ENCODE measurements at places on chromosomes 5 and 9.

DNA sequence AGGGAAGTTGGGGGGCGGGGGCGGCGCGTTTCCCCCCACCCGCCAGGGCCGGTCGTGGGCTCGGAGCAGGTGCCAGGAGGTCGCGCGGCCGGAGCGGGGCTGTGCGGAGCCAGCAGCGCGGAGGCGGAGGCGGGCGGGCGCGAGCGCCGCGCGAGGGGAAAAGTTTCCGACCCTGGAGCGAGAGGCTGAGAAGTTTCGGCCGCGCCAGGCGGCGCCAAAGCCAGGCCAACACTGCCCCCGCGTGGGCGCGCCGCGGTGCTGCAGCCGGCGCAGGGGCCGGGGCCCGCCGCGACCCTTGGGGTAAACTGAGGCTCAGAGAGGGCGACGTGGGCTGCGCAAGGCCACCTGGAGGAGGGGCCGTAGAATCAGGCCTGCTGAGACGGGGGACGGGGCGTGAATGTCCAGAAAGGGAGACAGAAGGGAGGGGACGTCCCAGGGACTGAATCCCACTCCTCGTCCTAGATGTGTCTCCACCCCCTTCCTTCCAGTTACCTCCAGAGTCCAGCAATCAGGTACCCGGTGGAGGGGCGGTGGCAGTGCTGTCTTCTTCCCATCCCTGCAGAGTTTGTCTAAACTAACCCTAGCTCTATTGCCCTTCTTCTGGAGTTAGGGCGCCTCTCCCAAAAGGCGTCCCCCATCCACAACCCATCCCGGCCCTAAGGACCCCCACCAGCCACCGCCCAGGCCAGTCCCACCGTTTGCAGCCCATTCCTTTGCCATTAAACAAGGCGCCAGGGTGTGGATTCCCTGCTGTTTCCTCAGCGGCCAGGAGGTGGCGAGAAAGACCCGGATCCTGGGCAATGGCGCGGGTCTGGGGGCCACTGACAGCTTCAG is 10.2 kb downstream of the C9orf50 start:
- DNase-seq: peak; percentile 71

GRCh38 chr5:176597417-176598389 is 12.3 kb downstream of the GPRIN1 start:
- DNase-seq: peak; percentile 59

- DNase-seq: no peak
Measured at GRCh38 chr5:109326919-109327318, 82.9 kb downstream of the PJA2 start.

GRCh38 chr9:71896761-71897160 is 14.2 kb downstream of the ABHD17B start:
- peak; percentile 50 for DNase-seq

- no peak for DNase-seq
Measured at GRCh38 chr5:67317603-67318002, 121.0 kb upstream of the CD180 start.

DNA sequence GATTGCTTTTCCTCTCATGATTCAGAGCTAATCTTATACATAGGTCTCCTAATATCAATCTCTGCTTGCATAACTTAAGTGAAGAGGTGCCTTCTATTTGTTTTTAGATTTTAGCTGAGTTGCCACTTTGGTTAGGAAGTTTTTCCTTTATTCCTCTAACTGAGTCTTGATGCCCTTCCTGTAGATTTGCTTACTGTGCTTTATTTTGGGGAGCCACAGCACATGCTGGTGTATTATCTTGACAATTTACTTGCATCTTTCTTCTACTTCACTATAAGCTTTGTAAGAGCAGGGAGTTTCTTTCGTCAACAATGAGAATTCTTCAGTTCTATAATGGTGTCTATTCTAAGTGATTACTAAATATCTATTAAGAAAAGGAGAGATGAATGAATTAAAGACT is 54.9 kb downstream of the GABRA6 start:
- no peak for DNase-seq

DNA sequence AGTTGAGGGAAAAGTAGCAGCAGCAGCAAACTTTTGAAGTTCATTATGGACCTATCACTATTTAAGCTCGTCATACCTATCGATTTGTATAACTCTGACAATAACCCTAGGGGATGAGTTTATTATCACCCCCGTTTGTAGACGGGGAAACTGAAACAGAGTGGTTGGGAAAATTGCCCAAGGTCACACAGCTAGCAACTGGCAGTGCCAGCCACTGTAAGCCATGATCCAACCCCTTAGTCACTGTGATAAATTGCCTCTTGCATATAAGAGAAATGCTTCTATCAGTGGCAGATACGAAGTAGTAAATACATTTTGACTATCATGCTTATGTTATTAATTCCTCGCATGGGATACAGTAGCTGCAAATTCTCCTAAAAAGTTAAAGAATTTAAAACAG is 73.3 kb upstream of the ATP10B start:
- DNase-seq: no peak

DNA sequence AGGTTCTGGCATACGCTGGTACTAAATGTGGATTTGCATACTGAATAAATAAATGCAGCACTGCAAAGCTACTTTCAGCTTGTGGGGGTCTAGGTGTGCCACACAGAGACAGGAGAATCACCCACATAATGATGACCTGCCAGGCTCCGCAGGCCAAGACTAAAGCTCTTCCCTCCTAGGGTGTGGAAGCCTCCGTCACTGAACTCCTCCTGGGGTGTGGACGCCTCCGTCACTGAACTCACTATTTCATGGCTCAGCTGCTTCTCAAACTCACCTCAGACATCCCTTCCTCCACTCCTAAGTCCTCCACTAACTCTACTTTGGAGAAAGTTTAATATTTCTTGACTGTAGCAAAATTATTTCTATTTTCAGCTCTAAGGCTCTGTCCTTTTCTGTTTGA is 65.3 kb upstream of the GOLPH3 start:
- no peak for DNase-seq

DNA sequence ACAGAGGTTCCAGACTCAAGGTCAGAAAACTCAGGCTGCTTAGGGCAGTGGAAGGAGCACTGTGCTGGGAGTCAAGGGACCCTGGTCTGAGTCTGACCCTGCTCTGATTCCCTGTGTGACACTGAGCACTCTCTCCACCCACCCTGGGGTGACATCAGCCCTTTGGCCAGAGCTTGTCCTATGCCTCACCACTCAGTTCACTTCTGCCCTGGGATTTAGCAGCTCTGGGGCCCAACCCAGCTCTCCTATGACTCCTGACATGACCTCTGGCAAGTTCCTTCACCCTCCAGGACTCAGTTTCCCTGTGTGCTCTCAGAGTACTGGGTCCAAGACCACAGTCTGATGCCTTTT is 63.9 kb downstream of the FAM114A2 start:
- no peak for DNase-seq
